Retinal pigment epithelial cell (primary cell): ENCODE measurements at places on chromosomes 7 and 10.
A peak's percentile ranks its signal among the peaks of the same experiment; 100 is the strongest.

GRCh38 chr10:43313901-43314300 lies 47.0 kb upstream of the RASGEF1A start:
- DNase-seq = no peak

DNA sequence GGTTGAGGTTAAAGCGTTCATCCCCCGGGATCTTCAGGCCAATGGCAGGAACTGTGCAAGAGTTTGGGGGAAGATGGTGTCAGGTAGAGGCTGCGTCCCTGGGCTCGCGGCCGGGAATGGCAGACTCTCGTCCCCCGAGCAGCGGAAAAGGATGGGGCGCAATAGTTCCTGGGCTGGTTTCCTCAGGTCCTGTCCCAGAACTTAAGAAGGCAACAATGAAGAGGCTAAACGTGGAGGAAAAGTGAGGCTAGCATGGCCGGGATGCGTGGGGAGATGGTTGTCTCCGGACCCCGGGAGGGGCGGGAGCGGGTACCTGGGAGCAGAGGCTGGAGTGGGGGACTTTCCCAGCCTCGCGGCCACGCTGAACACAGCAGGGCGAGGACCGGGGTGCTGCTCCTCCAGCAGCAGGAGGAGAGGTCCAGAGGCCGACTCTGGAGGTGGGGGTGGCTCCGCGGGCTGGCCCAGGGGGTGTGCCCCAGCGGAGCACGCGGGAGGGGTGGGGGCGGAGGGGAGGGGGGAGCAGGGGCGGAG lies 882 bp downstream of the IRF5 start:
- no peak for DNase-seq

- no peak for DNase-seq
Observed at GRCh38 chr10:80173466-80173865, 31.9 kb downstream of the ANXA11 start.

DNA sequence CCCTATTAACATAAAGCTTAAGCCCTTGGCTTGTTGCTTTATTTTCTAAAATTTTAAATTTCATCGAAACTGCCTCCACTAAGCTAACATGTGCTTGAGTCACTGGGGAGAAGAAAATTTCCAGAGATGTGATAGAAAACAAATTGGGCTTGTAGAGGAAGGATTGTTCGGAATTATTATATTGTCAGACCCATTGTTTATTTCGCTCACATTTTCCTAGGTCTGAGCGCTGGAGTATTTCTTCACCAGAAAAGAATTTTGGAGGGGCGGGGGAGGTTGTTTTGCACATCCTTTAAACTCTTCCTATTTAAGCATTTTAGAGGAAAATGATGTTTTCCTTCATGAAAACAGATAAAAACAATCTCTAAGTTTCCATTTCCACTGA lies 29.1 kb downstream of the CELF2 start:
- no peak for DNase-seq

DNA sequence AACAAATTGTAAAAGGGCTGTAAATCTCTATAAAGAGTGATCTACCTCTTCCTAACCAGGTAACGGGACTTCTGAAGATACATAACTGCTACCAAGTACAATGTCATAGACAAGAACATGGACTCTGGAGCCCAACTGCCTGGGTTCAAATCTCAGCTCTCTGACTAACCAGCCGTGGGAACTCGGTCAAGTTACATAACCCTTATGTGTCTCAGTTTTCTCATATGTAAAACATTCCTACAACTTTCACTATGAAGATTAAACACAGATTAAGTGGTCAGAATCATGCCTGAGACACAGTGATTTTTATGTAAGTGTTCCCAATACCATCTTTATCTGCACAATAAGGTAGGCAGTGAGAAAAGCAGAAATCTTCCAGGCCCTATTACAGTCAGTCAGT lies 52.6 kb downstream of the ITGB1 start:
- no peak for DNase-seq

DNA sequence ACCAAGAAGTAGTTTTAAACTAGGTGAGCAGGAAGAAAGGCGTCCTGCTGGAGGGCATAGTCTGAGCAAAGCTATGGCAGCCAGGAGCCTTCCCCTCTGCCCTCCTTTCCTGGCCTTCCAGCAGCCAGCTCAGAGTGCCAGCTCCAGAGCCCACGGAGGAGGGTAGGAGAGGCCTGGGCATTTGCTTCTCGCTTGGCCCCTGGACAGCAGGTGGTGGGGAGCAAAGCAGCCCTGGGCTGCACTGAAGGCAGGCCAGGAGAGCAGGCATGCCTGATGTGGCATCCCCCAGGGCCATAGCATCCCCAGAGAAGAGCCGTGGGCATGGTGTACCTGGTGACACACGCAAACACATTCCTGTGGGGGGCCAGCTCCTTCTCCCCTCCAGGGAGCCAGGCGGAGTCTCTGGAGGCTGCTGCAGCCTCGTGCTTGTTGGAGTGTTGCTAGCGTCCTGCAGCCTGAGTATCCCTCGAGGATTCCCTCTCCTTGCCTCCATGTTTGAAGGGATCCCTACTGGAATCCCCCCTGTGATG lies 43.9 kb downstream of the CDH23 start:
- no peak for DNase-seq

DNA sequence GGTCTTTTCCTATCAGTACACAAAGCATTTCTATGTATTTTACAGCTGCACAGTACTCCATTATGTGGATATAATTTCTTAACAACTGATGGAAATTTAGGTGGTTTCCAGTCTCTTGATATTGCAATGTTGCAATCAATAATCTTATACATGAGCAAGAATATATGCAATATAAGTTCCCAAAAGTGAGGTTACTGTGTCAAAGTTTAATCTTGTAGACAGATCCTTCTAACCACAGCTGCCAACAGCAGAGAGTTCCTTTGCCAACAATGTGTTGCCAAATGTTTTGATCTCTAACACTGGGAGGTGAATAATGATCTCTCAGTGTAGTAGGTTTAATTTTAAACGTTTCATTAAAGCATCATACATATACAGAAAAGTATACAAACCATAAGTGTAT lies 54.5 kb downstream of the CUL2 start:
- no peak for DNase-seq

DNA sequence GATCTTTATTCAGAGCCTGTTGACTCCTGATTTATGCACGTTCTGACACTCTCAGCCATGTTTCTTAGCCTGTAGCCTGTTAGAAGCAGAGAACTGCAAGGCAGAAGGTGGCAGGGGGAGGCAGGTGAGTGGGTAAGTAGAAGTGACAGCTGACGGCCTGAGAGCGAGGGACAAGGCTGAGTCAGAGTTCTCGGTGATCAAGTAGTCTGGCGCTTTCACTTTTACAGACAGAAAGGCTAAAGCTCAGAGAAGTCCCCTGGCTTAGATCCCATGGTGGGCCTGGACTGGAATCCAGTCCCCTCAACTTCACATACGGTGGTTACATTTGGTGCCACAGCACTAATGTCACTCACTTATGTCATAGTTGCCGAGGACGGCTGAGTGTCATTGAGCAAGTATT lies 139.0 kb downstream of the TACC2 start:
- peak; percentile 58 for DNase-seq

- DNase-seq = no peak
Observed at GRCh38 chr10:35640951-35641675, 983 bp downstream of the FZD8 start.

GRCh38 chr10:106931159-106931852 lies 233.2 kb downstream of the SORCS1 start:
- DNase-seq = no peak

- no peak for DNase-seq
Observed at GRCh38 chr7:25622695-25623094, 394.4 kb upstream of the NPVF start.

GRCh38 chr10:22246680-22247391 lies 29.0 kb upstream of the EBLN1 start:
- peak; percentile 73 for DNase-seq

- no peak for DNase-seq
Observed at GRCh38 chr7:76165106-76165972, 36.4 kb upstream of the SRRM3 start.

DNA sequence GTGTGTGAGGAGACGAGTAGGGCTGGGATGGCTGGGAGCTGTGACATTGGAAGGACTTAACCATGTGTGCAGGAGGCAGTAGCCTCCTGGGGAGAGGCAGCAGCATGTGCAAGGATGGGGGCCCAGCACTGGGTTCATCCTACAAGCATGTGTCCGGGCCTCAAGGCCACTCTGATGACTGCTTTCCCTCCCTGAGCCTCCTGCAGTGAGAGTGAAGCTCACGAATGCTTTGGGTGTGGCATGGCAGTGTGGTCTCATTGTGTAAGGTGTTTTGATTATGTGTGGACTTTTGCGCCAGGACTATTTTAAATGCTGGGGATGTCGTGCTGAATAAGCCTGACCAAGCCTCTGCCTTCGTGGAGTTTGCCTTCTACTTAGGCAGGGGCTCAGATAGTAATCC lies 122.0 kb upstream of the INSYN2A start:
- no peak for DNase-seq

- DNase-seq = no peak
Observed at GRCh38 chr7:92837000-92837749, 802 bp upstream of the CDK6 start.

DNA sequence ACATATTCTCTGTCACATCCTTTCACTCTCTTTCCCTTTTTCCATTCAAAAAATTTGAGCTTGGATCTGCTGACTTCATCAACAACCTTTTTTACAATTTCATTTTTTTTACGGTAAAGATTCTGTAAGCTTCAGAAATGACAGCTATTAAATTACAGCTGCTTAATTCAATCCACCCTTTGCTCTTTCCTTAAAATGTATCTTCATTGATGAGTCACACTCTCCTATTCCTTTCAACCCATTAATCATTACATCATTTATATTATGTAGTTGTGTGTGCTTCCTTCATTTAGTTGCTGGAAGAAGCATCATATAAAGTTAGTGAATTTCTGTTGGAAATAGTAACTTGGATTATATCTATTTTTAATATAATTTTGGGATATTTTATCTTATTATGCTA lies 67.1 kb upstream of the MAGI2 start:
- no peak for DNase-seq

- no peak for DNase-seq
Observed at GRCh38 chr10:29158066-29158465, 130.8 kb upstream of the LYZL1 start.

- no peak for DNase-seq
Observed at GRCh38 chr10:77500754-77501151, 136.9 kb downstream of the KCNMA1 start.

- peak; percentile 45 for DNase-seq
Observed at GRCh38 chr10:16184096-16184597, 252.7 kb upstream of the PTER start.

DNA sequence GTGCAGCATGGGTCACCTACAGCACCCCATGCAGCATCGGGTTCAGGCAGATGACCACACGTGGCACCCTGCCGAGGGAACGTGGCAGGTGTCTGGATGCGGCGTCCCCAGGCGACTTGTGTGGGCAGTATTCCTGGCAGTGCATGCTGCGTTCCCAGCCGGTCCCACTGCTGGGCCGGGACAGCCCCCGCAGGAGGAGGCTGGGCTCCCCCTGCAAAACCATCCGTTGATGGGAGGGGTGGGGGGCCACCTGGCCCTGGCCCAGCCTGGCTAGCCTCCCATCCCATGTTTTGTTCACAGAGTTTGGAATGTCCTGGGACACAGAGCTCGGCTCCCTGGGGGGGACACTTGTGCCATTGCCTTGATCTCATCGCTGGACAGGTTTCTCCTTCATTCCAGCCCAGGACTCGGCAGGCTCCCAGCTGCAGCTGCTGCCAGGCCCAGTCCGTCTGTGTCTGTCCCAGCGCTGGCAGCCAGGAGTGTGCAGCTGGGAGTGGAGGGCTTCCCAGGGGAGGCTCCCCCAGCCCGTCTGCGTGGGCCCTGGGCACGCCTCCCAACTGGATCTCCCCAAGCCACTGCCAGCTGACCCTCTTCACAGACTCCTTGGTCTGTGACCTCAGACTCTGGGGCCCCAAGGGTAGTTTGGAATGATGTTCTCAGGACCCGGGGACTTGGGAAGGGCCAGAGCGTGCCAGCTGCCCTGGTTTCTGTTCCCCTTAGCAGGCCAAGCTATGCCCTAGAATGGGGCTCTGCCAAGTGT lies 32.6 kb downstream of the TMEM270 start:
- no peak for DNase-seq

DNA sequence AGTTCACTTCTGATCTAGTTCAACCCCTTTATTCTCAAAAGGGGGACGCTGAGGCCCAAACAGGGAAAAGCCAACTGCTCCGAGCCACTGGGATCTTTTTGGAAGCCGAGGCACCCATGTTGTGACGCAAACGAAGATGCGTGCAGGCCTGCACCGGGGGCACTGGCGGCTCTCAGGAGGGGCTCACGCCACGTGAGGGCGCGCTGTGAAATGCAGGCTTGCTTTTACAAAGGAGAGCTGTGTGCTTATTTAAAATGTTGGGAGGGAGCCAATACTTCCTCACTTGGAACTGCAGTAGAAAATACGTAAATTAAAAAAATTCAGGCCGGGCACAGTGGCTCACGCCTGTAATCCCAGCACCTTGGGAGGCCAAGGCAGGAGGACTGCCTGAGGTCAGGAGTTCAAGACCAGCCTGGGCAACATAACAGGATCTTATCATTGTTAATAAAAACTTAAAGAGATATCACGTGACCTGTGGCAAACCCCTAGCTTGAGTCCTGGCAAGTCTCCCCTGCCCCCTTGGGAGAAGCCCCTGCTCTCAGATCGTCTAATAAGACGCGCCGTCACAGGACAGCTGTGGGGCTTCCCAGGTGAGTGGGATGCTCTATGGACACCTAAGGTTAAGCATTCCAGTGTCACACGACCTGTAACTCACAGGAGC lies 16.3 kb downstream of the BRI3 start:
- DNase-seq = no peak

DNA sequence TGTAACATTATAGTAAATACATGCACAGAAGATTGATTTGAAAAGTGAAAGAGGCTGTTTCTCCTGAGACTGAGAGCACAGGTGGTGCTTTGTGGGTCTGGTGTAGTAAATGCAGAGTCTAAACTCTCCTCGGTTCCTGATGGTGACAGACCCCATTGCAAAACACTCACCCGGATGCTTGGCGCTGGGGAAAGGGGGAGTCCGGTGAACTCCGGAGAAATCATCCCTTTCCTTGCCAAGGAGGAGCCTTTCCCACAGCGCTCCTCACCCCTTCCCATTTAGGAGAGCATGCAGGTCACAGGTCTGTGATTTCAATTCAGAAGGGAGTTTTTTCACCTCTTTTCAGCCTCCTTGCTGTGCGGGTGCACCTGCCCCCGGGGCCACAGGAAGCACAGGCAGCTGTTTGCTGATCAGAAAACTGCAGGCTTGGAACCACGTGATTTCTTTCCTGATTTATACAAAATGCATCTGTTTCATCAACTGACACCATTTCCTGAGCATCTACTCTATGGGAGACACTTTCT lies 75.6 kb upstream of the LYZL2 start:
- DNase-seq = no peak

GRCh38 chr10:131821378-131822012 lies 79.3 kb upstream of the PPP2R2D start:
- no peak for DNase-seq

DNA sequence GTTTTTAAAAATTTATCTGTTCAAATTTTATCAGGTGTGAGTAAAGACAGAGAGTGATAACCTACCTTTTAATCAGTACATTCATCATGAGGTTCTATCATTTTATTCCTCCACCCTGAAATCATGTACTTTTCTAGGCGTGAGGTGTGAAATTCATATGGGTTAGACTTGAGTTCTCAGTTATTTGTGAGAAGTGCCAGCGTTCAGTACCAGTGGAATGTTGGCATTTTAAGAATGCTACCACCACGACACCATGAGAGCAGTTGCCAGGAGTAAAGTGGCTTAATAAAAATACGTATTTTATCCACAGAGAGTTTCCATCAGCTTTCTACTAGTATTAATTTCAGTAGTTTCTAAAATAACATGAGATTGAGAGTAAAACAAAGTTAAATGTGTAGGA lies 104.1 kb upstream of the FERD3L start:
- DNase-seq = peak; percentile 58

GRCh38 chr10:59346321-59346720 lies 16.0 kb downstream of the FAM13C start:
- no peak for DNase-seq
